ENCODE measurements at places on chromosomes 11 and 22.
A peak's percentile ranks its signal among the peaks of the same experiment; 100 is the strongest.

GRCh38 chr11:109040303-109040702, 375.4 kb downstream of the DDX10 start:
- DNase-seq = no peak

DNA sequence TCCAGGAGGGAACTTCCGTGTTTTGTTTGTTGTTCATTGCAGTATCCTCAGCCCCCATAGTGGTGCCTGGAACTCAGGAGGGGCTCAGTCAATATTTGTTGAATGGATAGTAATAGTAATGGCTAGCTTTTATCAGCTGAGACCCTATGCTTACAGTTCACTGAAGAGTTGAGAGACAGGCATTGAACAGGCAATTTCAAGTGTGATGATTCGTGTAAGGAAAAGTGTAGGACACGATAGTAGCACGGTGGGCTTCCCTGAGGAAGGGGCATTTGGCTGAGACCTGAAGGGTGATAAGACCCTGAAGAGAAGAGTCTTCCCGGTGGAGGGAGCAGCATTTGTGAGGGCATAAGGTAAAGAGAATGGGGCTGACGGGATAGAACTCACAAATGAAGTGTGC, 159.3 kb downstream of the COMMD9 start:
- DNase-seq = no peak

DNA sequence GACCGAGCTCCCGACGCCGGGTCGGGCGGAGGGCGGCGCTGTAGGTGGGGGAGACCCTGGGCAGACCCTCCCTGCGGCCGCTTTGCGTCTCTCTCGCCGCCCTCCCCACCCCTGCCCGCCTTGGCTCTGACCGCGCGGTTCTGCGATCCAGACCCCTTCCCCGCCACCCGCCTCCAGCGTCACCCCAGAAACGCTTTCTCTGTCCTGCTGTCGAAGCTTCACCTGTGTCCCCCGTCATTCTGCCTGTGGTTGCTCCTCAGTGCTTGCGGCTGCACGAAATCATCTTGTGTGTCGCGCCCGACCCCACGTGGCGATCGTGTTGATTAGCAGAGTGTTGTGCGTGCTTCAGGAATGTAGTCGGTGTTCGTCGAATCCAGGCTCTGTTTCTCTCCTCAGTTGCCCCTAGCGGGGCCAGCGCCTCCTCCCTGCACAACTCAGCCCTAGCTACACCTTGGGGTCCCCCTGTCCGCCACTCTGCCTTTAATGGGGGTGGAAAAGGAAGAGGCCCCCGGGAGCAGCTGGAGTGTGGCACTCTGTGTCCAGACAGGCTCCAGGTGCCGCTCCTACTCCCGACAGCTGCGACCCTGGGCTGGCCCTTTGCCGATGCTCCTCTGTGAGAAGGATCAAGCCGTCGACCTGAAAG, 851 bp downstream of the PTDSS2 start:
- DNase-seq = peak; percentile 56

GRCh38 chr11:104657083-104657482, 241.2 kb downstream of the CASP12 start:
- DNase-seq = no peak

DNA sequence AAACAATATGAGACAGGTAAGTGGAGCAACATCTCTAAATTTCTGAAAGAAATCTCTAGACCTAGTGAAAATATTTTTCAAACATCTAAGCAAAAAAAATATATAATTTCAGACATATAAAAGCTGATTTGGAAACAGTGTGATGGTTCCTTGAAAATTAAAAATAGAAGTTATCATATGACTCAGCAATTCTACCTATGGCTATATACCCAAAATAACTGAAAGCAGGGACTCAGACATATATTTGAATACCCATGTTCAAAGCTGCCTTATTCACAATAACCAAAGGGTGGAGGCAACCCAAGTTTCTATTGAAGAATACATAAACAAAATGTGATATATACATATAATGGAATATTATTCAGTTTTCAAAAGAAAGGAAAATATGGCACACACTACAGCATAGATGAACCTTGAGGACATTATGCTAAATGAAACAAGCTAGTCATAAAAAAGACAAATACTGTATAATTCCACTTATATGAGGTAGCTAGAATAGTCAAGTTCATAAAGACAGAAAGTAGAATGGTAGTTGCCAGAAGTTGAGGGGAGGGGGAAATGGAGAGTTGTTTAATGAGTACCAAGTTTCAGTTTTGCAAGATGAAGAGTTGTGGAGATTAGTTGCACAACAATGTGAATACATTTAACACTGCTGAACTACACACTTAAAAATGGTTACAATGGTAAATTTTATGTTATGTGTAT, 300.4 kb downstream of the TTC28 start:
- no peak for DNase-seq

DNA sequence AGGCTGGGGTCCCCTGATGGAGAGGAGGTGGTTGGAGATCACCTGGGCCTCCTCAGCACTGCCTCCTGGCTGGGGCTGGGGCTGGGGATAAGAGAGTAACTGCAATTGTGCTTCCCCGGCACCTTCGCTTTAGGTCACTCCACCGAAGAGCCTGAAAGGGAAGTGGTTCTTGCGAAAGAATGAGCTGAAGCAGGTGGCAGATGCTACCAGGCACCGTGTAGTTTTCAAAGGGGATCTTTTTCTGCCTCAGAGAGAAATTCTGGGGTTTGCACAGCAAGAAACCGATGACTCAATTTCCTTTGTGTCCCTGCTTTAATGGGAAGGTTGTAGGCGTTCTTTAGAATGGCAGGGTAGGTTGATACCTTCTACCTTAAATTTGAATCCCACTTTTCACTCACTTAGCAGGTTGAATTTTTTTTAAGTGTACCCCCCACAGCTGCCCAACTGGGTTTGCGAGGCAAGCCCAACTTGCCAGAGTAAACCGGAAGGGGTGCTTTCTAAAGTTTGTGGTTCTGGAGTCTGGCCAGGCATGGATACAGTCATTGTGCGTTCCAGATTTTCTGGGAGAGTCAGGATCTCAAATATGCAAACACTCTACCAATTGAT, 5.3 kb downstream of the CD44 start:
- peak; percentile 43 for DNase-seq

DNA sequence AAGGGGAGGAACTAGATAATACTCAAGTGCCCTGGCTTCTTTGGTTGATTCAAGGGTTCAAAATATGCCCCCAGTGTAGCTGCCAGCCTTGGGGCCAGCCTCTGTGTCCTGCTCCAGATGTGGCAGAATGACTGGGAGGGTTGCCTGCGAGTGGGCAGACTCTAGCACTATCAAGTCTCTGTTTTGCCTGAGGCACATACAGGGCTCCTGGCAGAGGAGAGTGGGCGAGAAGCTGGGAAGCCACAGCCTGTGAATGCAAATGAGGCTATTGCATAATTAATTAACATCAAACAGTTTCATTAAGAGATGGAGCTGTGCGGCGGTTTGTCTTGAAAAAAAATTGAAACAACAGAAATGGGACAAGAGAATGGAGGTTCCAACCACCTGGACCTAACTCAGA, 50.8 kb downstream of the BUD13 start:
- DNase-seq = no peak

DNA sequence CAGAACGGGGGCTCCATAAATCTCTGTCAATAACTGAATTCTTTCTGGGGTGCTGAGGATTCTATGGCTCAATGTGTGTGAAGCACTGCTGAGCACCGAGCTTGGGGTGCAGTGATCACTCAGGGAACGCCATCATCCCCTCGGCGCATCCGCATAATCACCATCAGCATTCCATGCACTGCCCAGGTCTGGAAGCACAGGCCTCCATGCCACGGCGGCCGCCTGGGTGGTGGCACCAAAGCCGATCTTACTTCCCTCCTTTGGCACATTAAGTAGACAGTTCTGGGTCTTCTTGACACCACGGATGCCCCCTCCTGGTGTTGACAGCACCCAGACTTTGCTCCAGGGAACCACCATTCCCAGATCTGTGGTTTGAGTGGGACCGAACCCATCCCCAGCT, 15.6 kb downstream of the LTO1 start:
- DNase-seq = no peak

GRCh38 chr11:122107566-122107965, 8.4 kb downstream of the BLID start:
- no peak for DNase-seq

GRCh38 chr22:33739516-33739915, 180.8 kb downstream of the LARGE1 start:
- DNase-seq = no peak

DNA sequence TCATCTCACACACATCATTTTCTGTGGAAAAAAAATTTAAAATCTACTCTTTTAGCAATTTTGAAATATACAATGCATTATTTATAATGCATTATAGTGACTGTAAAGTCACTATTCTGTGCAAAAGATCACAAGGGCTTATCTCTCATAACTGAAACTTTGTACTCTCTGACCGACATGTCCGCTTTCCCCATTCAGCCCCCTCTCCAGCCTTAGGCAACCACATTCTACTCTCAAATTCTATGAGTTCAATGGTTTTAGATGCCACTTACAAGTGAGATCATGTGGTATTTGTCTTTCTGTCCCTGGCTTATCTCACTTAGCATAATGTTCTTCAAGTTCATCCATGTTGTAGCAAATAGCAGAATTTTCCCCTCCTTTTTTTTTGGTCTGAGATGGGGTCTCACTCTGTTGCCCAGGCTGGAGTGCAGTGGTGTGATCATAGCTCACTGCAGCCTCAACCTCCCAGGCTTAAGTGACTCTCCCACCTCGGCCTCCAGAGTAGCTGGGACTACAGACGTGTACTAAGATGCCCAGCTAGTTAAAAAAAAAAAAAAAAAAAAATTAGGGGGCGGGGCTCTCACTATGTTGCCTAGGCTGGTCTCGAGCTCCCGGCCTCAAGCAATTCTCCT, 44.5 kb downstream of the SYN3 start:
- DNase-seq = no peak

DNA sequence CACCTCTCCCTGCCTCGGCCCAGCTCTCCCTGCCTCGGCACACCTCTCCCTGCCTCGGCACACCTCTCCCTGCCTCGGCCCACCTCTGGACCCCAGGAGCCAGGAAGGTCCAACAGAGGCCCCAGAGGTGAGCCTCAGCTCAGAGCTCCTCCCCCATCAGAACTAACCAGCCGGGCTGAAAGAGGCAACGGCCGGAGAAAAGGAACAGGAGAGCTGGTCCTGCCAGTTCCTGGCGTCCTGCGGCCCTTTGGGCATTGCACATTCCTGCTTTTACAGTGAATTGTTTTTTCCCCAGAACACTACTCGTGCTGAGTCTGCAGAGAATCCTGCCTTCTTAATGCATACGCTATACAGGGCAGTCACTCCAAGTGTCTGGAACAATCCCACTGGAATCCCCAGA, 45.8 kb downstream of the LMO1 start:
- DNase-seq = no peak

DNA sequence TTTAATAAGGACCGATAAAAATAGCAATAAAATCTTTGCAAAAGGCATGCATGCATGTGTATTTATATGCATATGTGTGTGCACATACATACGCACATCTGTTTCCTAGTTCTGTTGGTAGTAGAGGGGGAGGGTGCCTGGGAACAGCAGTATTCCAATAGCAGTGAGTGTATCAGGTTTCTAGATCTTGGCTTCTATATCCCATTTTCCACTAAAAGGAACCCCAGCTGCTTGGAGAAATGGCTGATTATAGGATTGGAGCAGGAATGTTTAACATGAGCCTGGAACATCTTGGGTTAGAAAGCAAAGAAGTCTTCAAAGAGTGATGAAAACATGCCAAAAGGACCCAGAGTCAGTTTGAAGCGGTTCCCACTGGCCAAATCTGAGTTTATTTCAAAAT, 21.0 kb downstream of the TNRC6B start:
- DNase-seq = no peak

GRCh38 chr11:45156741-45157140, 10.3 kb downstream of the PRDM11 start:
- DNase-seq = no peak

DNA sequence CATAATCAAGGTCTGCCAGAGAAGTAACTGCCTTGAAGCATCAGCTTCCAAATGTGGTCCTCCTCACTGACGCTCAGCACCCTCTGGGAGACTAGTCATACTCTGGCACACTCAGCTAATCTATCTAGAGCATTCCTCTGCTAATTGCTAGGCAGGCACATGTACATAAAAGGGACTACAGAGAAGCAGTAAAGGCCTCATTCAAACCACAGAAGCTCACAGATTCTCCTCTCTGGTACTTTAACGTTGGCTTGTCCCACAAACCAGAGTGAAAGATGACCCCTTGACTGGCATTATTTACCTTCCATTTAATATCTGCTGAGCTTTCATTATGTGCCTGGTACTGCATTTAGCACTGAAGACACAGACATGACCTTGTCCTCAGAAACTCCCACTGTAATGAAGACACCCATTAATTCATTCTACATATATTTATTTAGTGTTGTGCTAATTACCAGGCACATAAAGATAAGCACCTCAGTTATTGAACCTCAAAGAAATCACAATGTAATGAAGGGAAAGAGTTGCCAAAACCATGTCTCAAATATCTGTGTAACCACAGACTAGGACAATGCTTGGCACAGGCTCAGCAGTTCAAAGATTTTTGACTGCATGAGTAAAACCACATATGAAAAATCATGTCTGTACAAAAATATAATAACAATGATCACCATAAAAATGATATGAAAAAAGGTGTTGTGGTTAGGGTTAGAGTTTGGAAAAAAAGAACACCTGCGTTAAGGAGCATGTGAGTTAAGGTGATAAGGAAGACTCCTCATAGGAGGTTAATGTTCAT, 550.4 kb downstream of the DLG2 start:
- DNase-seq = no peak

GRCh38 chr11:95625164-95625900, 164.2 kb downstream of the FAM76B start:
- no peak for DNase-seq

DNA sequence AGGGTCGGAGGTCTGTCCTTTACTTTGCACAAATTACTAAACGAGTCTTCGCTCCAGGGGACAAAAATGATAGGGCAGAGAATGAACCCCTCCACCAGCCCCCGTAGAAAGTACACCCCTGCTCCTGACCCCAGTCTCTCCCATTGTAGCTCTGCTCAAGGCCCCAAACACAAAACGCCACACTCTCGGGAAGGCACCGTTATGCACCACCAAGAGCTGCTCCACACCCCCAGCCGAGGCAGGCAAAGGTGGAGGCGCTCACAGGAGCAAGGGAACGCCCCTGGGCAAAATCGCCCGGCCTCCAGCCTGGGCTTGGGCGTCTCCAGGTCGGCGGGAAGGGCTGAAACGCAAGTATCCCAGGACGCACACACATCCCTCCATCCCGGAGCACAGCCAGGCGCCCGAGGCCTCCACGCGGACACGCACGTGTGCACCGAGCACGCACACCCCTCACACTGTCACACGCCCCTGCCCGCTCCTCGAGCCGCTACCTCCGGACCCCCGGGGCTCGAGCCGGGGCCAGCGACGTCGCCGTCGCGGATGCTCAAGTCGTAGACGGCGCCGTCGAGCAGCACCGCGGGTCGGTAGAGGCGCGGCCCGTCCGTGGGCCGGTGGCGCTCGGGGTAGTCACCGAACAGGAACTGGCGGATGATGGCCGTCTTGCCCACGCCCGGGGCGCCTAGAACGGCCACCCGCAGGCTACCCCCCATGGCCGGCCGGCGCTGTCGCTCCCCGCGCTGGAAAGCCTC, 786 bp downstream of the RASL10A start:
- DNase-seq = no peak

DNA sequence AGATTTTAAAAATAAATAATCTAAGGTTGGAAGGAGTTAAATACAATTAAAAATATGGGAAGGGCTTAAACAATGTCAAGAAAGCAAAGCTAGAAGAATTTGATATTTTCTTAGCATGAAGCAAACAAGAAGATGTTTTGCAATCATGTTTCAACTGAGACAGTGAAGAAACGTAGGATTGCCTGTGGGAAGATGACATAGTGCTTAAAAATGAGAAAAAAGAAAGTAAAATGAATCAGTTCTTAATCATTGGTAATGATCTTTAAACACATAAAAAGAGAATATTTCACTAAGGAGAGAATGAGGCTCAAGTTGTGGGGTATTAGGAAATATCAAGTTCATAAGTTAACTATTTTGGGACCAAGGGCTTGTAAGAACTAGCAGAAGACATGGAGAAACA, 855.0 kb downstream of the METTL15 start:
- no peak for DNase-seq

Data from T-helper 2 cell (primary cell).